ENCODE measurements at places on chromosomes 3 and 15.

GRCh38 chr3:8490079-8490552 lies 11.5 kb upstream of the LMCD1 start:
- no peak for DNase-seq

GRCh38 chr15:64875641-64876223 lies 34.0 kb downstream of the PLEKHO2 start:
- no peak for DNase-seq

DNA sequence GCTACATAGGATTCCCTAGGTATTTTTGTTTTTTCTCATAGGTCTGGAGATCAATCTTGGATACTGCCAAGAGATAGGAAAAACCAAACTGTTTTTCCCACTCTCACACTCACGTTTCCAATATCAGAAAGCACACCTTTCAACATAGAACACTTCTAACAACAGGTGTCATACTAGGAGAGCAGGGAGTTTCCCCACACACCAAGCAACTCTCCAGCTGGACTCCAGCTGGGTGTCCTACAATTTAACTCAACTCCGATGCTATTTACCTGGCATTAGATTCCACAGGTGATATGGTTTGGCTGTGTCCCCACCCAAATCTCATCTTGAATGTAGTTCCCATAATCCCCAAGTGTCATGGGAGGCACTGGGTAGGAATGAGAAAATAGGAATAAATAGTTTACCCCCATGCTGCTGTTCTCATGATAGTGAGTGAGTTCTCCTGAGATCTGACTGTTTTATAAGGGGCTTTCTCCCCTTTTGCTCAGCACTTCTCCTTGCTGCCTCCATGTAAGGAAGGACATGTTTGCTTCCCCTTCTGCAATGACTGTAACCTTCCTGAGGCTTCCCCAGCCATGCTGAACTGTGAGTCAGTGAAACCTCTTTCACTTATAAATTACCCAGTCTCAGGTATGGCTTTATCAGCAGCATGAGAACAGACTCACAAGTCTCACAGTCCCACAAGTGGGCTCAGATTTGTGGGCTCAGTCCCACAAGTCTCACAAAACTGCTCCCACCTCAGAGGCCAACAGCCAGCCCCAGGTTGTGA lies 354.5 kb upstream of the THBS1 start:
- DNase-seq = no peak

GRCh38 chr3:127899766-127900165 lies 15.3 kb upstream of the KBTBD12 start:
- DNase-seq = no peak

DNA sequence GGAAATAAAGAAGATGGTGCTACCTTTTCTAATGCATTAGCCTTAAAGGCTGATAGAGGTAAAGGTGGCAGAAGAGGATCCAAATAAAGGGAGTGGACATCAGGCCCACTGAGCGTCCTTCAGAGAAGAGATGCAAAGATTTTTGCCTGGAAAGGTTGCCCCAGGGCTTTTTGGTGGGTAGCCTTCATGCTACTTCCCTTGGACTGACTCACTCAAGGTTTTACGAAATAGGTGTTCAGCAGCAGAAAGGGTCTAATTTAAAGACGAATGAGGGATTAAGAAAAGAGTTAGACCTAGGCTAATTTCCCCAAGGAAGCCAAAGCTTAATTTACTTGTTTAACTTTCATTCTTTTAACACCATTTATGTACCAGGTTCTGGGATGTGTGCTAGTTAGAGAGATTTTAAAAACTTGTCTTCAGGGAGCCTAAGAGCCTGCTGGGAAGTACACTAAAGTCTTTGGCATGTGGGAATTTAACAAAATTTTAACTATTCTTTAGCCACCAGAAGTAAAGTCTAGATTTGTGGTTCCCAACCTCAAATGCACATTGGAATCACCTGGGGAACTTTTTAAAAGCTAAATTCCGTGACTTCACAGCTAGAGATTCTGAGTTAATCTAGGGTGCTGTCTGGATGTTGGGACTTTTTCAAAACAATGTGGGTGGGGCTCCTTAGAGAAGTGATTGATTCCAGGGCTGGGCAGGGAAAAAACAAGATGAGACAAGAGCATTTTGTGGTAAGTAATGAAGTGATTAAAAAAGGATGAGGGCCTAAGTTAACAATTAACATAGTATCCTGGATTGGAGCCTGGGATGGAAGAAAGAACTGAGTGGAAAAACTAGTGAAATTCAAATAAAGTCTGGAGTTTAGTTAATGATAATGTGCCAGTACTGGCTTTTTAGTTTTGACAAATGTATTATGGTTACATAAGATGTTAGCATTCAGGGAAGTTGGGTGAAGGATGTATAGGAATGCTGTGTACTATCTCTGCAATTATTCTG lies 3.4 kb downstream of the IL20RB start:
- DNase-seq = no peak

DNA sequence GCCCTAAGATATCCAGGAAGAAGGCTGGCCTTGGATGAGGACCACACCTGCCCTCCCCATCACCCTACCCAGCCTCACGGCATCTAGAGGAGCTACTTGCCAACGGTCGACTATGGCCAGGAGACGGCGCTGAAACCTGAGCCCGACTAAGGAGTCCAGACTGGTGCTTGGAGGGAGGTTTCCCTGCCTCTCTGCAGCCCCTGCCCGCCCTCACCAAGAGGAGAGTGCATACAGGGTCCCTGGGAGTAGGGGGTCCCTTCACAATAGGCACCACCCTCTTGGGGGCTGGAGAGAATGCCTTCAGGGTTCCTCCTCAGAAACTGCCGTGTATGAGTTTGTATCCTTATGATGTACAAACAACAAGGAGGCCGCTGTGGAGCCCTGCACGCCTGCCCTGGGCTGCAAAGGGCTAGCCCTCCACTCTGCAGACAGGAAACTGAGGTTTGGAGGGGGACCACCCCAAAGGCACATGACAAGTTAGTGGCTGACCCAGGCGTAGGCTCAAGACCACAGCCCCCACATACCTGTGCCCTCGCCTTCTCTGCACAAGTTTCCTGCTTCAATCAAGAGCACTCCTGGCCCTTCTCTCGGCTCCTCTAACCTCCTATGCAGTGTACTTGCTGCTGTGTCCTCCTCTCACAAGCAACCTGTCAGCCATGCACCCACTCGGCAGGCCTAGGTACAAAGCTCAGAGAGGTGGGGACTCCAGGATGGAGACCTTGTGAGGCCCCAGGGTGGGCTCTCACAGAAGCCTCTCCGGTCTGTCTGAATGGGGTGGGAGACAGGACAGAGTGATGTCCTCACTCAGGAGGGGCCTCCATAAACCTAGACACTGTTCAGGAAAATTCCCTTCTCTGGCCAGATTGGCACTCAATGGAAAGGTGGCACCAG lies 7.4 kb downstream of the KLF15 start:
- peak; percentile 33 for DNase-seq

- no peak for DNase-seq
Measured at GRCh38 chr3:47794544-47794943, 8.4 kb upstream of the DHX30 start.

DNA sequence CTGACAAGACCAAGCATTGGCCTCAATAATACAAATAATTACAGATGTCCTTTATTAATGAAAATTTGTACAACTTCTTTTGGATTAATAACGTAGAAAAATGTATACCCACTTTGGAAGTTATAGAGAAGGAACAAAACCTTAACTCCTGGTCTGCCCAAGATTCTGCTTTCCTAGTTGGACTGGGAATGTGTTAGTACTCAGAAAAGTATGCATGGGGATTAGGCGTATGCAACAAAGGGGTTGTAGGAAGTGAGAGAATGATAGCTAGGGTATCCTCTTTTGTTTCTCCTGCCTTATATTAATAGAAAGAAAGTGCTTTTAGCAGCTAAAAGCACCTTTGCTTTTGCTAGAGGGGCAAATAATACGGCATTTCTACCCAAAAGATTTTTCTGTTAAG lies 116.2 kb upstream of the LRRFIP2 start:
- DNase-seq = no peak

DNA sequence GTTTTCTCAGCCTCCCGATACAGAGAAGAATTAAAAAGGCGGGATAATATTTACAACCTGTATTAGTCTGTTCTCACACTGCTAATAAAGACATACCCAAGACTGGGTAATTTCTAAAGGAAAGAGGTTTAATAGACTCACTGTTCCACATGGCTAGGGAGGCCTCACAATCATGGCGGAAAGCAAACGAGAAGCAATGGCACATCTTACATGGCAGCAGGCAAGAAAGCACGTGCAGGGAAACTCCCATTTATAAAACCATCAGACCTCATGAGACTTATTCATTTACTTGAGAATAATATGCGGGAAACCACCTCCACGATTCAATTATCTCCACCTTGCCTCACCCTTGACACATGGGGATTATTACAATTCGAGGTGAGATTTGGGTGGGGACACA lies 27.5 kb upstream of the RPL39L start:
- DNase-seq = no peak

DNA sequence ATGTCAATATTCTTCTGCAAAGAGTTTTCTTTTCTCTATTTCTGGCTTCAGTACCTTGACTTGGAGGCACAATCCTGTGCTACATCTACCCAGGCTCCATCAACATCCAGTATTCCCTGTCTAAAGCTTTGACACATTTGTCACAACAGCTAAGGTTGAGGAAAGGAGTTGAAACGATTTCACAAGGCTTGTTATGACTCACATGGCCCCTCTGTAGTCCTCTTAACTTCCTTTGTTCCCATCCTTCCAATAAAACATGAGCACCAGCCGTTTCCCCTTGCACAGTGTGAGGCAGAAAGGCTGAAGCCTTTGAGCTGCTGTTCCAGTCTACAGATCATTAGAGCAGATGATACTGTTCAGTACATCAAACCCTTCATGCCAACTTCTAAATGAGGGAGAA lies 163.0 kb upstream of the TMCO5A start:
- no peak for DNase-seq

GRCh38 chr3:194654443-194654842 lies 17.5 kb downstream of the LSG1 start:
- DNase-seq = no peak

GRCh38 chr3:143071776-143072175 lies 47.8 kb upstream of the CHST2 start:
- no peak for DNase-seq

DNA sequence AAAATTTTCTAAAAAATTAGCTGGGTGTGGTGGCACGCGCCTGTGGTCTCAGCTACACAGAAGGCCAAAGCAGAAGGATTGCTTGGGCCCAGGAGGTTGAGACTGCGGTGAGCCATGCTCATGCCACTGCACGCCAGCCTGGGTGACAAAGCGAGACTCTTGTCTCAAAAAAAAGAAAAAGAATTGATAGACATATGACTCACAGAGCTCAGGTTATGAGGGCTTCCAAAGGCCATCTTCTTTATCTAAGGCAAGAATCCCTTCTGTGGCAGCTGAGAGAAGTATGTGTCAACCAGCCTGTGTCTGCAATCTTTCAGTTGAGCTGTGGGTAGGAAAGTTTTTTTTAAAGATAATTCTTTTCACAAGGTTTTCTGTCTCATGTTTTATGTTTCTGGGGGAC lies 53.9 kb downstream of the MRPS25 start:
- no peak for DNase-seq

GRCh38 chr3:139534992-139535879 lies 4.3 kb downstream of the RBP1 start:
- peak; percentile 44 for DNase-seq

DNA sequence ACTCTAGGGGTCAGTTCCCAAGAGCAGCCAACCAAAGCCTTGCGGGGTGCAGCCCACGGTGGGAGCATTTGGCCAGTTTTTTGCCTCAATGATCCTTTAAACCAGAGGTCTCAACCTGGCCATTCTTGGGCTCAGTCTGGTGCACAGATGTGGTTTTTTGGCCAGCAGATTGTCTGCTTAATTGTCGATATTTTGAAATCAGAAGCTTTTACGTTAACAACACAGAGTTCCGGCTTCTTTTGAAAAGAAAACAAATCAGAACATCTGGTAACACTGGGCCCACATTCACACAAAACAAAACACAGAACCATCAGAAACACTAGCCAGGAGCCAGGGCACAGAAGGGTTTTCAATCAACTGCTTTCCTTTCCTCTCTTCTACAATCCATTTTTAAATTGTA lies 127.7 kb downstream of the XXYLT1 start:
- DNase-seq = no peak
